Stimulated activated naive CD4-positive, alpha-beta T cell treated with Interleukin-2 at 50 U/mL for 16 hours (primary cell): ENCODE measurements at places on chromosomes 16 and 17.

DNA sequence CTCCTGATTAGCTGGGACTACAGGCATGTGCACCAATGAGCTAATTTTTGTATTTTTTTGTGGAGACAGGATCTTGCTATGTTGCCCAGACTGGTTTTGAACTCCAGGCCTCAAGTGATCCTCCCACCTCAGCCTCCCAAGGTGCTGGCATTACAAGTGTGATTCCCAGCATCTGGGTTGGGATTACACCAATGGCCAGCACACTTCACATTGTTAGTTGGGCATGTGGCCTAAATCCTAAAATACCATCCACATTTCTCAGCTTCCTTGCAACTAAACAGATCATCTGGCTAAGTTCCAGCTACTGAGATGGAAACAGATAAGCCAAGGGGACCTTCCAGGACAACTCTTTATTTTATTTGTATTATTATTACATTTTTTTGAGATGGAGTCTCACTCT is 9.9 kb downstream of the RABEP2 start:
- DNase-seq, result no peak

GRCh38 chr16:535446-536405 is 8.2 kb downstream of the CAPN15 start:
- DNase-seq, result no peak

GRCh38 chr16:57752581-57753447 is 17.2 kb downstream of the KATNB1 start:
- no peak for DNase-seq

DNA sequence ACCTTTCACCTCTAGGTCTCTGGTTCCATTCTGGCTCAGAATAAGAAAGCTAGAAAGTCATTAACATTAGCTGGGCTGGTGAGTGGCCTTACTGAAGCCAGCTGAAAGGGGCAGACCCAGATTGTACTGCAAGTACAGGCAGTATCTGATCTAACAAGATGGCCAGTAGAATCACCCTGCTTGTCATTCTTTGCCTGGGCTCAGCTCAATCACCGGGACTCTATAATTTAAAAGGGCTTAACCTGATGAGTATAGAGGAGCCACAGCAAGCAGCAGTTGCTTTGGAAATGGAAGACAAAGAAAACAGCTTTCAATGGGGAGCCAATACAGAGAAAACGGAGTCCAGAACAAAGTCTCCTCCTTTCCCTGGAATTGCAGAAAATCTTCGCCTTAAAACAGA is 13.6 kb downstream of the CDH8 start:
- no peak for DNase-seq

DNA sequence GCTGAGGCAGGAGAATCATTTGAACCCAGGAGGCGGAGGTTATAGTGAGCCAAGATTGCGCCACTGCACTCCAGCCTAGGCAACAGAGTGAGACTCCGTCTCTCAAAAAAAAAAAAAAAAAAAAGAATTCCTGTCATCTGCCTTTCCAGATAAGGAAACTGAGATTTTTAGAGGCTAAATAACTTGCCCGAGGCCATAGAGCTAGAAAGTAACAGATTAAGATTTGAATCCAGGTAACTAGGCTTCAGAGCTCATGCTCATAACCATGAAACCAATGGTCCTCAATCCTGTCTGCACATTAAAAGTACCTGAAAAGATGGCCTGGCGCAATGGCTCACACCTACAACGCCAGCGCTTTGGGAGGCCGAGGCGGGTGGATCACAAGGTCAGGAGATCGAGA is 9.5 kb downstream of the NCBP3 start:
- no peak for DNase-seq

DNA sequence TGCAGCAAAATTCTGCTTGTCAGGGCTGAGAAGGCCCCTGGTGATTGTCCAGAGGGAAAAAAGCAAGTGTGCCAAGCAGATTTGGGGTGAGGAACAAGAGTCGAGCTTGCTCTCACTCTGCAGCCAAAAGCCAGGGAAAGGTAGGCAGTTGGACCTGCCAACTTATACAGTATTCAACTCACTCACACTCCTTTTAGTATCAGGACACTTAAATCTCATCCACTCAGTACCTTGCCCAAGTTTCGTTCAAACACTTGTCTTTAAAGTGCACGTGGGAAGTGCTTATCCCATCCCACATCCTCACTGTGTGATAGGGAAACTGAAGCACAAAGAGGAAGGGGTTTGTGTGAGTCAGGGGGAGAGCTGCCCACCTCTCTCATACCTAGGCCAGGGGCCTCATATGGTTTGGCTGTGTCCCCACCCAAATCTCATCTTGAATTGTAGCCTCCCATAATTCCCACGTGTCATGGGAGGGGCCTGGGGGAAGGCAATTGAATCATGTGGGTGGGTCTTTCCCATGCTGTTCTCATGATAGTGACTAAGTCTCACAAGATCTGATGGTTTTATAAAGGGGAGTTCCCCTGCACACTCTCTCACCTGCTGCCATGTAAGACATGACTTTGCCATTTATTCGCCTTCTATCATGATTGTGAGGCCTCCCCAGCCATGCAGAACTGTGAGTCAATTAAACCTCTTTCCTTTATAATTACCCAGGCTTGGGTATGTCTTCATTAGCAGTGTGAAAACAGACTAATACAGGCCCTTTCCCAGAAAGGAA is 25.6 kb upstream of the CES5A start:
- DNase-seq, result no peak

DNA sequence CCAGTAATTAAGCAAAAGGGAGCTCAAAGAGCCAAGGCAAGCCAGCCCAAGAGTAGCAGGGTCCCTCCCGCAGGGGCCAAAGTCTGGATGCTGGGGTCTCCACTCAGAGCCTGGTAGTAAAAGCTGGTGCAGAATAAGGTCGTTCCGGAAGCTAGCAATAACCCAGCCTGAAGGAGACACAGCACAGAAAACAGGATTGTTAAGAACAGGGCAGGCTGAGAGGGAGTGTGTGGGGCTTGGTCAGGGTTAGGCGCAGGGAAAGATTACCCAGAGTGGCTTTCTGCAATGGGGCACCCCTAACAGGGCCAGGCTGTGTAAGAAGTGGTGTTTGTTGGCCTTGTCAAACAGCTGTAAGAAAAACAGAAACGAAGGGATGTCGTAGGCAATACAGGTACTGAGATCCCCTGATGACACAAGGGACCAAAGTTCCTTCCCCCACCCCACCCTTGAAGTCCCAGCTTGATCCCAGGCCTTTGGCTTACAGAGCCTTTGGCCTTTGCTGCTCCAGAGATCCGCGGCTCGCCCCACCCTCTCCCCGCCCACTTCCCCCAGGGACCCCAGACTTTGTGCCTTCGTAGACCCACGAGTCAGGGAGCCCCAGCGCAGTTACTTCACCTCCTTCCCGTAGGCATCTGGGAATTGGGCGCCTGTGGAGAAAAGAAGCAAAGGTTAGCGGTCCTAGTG is 712 bp downstream of the TMEM256 start:
- peak; percentile 15 for DNase-seq

- no peak for DNase-seq
These were observed 6.0 kb upstream of the MRPL38 start for GRCh38 chr17:75910699-75911098.

GRCh38 chr16:9092978-9093344 is 1.5 kb downstream of the HAPSTR1 start:
- DNase-seq, result peak; percentile 25

DNA sequence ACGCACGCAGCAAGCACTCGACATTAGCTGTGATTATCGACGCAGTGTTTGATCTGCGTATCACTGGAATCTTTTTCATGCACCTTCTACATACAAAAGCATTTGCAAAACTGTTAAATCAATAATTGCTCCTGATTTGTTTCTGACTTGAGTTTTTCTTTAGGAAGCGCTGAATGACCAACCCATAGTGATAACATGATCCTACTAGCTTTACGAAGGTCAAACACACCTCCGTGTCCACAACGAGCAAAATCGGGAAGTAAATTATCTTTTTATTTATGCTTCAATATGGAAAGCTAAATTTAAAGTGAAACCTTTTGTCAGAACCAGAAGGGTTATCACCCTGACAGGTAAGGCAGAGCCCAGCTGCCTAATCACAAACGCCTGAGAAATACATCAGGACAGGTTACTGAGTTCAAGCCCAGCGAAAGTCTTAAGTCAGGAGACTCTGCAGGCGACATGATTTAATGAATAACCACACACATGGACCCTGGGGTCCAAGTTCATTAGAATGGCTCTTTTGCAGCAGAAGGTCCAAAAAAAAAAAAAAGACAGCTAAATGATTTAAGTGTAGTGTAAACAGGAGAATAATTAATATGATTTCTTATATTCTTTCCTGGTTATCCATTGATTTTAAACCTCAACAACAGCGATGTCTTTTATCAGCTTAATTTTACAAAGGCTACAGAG is 104.2 kb downstream of the ADCY9 start:
- no peak for DNase-seq

DNA sequence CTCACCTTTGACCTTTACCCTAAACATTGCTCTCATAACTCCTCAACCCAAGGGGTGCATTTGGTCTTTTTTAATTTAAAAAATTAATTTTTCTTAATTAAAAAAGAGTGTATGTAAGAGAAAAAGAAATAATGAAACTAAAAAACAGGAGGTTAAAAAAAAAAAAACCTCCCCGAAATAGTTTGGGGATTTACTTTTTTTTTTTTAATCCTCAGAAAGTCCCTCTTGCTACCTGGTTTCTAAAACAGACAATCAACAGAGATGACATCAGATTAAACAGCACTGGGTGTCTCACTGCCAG is 301.3 kb downstream of the SOX9 start:
- DNase-seq, result no peak

- DNase-seq, result no peak
These were observed 13.5 kb upstream of the PRKAR1A start for GRCh38 chr17:68498479-68499326.

DNA sequence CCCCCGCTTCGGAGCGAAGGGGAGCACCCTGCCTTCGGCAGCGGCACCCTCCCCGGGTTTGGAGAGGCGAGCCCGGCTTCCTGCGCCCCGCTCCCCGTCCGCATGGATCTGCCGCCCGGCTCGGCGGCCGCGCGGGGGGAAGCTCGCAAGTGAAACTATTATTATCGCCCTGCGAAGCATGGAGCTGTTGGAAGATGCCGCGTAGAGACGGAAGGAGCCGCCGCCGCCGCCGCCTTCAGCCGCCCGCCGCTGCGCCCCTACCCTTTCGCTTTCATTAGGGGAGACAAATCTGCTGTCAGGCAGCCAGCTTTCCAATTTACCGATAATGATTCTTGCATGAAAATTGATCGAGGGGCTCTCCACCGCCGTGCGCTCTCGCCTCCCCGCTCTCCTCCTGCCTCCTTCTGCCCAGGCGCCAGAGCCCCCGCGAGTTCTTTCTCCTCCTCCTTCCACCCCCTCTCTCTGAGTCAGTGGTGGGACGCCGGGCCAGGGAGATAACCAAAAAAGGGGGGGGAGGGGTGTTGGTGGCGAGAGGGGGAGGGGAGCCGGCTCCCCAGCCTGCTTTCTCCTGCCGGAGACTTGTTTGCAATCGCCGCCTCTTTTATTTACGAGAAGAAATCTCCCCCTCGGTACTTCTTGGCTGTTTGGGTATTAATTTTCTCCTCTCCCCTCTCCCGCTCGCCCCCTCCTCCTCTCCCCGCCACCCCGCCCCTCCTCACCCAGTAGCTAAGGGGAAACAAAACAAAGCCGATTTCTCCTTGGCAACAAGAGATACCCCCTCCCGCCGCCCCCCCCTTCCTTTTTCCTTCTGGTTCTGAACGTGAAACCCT is 58.0 kb upstream of the GSE1 start:
- peak; percentile 70 for DNase-seq

DNA sequence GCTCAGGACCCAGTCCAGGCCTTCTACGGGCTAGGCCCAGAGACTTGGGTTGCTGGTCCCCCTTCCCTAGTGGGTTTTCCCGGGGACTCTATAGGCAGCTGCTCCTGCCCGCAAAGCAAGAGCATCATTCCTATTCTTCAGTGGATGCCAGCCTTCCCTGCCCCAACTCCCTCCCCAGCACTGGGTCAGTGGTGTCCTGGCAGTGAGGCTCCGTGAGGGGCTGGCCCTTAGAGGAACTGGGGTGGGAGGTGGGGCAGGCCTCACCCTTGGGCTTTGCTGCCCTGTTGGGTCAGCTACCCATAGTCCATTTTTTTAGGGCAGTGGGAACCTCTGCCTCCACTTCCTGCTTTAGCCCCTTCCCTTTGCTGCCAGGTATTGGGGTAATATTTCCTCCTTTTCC is 7.9 kb upstream of the PLEKHG4 start:
- no peak for DNase-seq

- DNase-seq, result no peak
These were observed 4.6 kb upstream of the HOXB4 start for GRCh38 chr17:48582750-48583069.

DNA sequence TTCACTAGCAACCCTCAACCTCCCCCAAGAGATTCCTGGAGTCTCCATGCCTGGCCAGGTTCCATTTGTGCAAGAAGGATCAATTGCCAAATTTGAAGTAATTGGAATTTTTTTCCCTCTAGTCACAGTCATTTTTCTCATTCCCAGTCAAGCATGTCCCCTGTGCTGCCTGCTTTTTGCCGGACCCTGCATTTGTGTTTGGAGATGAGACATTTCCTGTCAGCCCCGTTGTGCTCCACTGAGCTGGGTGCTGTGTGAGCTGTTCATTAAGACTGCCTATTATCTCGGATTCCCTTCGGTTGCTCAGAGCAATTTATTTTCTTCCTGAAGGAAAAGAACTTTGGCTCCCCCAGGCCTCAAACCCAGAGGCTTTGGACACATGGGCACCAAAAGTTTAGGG is 201.0 kb upstream of the NLRP1 start:
- no peak for DNase-seq

DNA sequence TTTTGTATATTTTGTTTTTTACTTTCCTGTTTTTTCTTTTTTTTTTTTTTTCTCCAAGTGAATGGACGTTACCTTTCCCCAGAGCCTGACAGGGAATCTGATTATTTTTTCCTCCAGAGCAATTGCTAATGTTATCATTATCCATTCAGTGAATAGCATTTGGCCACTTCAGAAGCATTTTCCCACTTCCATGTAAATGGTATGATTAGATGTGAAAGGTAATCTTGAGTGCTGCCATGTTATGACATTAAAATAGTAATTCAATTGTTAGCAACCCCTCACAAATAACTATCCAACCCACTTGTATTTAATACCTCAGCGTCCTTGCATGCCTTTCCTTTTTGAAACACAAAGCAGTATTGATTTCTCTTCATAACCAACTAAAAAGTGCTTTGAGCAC is 1243.8 kb downstream of the CDH8 start:
- no peak for DNase-seq

DNA sequence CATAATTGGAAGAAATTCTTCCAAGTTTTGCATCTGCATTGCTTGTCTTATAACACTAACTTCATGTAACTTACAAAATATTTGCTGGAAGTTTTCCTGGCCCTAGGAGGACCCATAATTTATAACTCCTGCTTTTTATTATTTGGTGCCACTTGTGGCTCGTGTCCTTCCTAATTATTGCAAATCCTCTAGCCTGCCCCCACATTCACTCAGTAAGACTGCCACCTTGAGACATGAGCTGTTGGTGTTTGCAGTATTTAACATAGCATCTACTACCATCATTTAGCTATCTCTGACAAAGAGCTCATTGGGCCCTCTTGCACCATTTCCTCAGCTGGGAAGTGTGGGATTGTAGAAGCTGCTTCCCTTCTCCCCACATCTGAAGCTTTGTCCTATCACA is 49.5 kb downstream of the FTO start:
- DNase-seq, result no peak

DNA sequence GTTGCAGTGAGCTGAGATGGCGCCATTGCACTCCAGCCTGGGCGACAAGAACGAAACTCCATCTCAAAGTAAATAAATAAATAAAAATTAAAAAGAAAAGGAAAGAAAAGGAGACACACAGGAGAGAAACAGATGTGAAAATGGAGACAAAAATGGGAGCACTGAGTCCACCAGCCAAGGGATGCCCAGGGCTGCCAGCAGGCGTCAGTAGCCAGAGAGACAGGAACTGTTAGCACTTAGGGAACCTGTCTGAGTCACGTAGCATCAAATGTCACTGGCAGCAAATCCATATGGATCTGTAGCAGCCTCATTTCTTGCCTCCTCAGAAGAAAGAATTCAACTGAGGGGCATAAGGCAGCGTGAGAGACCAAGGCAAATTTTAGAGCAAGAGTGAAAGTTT is 79.7 kb downstream of the CYLD start:
- no peak for DNase-seq
